Left cardiac atrium (tissue), 4 donors: ENCODE measurements at places on chromosomes 12 and 14. TPM values are rescaled to one million over a fixed set of nuclear protein-coding genes. Genes with fewer than 3 reads are reported as not detected.

DNA sequence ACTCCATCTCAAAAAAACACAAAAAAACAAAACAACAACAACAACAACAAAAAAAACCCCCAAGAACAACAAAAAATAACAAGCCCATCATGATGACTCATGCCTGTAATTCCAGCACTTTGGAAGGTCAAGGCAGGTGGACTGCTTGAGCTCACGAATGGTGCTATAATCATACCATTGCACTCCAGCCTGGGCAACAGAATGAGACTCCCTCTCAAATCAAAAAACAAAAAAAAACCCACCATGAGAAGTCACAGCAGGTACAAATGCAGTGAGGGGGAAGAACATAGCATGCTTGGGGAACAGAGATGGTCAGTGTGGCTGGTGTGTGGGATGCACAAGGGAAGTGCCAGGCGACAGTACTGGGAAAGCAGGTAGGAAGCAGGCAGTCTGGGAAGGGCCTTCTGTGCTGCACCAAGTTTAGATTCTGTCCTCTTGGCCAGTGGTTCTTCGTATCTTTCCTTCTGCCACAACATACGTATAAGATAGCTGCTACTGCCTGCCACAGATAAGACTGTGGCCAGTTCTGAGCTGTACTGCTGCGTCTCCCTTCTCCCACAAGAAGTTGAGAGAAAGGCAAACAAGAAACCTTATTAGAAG is 28.0 kb downstream of the ATG14 start:
- no peak for DNase-seq

DNA sequence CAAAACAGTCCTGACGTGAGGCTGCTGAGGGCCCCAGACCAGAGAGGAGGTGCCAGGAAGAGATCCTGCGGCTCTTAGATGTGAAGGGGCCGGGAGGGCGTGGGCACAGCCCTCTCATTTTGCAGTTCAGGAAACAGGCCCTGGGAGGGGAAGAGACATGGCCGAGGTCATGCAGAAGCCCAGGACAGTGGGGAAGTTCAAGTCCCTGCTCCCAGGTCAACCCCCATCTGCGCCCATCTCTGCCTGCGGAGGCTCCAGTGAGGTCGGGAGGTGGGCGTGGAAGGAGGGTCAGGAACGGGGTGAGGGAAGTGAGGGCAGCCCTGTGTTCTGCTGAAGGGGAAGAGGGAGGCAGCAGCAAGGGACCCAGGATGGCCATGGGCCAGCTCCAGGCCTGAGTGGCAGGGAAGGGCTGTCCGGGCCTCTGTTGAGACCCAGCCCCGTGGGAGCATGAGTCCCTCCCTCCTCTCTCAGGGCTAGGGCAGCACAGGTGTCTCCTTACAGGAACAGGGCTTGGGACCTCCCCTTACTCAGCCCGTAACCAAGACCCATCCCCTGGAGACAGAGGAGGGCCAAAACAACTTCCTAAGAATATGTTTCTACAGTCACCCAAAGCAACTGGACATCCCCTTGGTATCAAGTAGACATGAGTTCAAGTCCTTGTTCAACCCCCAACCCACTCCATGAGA is 90.8 kb downstream of the LGMN start:
- DNase-seq: peak; percentile 68

DNA sequence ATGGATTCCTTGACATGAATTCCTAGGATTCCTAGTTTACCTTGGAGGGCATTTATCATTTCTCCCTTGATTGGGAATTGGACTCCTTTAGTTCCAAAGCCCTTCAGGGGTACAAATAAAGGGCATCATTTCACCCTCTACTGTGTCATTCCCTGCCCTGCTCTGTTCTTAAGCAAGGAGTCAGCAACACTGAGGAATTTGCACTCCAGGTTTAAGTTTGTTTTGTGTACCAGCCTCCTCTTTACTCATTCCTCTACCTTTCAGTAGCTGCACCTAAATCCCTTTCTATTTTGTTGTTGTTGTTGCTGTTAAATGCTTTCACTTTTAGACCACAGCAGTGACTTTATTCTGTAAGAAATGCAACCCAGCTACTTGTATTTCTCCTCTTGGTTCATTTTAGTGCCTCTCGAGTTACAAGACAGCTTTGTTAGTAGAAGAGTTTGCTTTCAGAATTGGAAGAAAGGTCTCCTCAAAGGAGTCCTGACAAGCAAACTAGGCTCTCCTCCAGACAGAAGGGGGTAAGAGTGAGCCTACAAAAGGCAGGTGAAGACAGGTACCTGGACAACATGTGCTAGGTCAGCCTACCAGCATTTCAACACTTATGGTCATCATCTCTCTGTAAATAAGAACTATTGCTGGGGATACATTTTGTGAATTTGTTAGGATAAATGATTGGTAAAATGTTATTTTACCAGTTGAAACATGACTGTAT is 90.0 kb downstream of the RMST start:
- no peak for DNase-seq

DNA sequence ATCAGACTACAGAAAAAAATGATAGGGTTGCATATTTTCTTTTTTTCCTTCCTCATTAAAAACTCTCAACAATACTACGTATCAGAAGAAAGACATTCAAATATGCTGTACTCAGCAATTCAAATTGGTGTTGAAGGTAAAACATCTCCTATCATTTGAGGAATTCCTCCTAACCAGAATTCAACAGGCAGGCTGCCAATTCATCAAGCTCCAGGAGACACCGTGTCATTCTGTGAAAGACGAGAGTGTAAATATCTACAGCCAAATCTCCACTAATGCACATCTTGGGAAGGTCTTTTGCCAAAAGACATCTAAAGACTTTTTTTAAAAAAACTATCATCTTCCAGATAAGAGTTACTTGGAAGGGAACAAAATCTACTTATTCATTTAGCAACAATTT is 26.6 kb downstream of the NT5DC3 start:
- no peak for DNase-seq

GRCh38 chr14:105282098-105282725 is 18.6 kb downstream of the BRF1 start:
- no peak for DNase-seq

The POP5 gene
- total RNA-seq: 34.3 TPM

DNA sequence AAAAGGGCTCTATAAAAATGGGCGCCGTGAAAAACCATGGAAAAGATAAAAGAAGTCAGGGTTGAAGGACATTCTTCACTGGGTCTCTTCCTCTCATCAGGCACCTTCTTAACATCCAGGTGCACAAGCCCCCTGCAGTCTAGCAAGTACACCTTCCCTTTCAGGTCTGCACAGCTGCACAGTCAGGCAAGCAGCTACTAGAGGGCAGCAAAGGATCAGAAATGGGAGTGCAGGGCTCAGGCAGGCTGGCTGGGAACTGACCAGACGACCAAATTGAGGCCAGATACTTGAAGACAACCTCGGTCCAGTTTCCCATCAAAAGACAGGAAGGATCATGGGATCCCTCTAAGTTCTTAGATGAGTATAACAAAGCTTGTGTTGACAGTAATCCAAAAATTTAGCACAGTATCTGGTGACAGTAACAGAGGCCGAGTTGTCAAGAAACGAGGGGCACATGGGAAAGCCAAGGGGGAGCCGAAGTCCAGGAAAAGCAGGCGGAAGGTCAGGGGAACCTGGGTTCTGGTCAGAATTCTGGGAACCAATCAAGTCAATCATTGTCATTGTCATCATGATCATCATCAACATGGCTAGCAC is 10.1 kb upstream of the GRIP1 start:
- peak; percentile 20 for DNase-seq

- no peak for DNase-seq
Observed at GRCh38 chr14:74637178-74637550, 25.1 kb upstream of the LTBP2 start.
